ENCODE measurements at places on chromosomes 12 and 14.

- no peak for DNase-seq
Observed at GRCh38 chr14:101738703-101739320, 22.7 kb upstream of the PPP2R5C start.

- peak; percentile 76 for DNase-seq
Observed at GRCh38 chr12:105554223-105554678, 223.8 kb downstream of the C12orf75 start.

GRCh38 chr12:10268037-10268436 is 39.6 kb upstream of the KLRD1 start:
- no peak for DNase-seq

- DNase-seq: no peak
Observed at GRCh38 chr14:95497561-95498011, 18.9 kb downstream of the SYNE3 start.

GRCh38 chr14:104875412-104875751 is 10.3 kb downstream of the CEP170B start:
- DNase-seq: no peak

All from astrocyte (in vitro differentiated cells and primary cell).